Upper lobe of right lung (tissue), 1 donor: ENCODE measurements at places on chromosomes 12 and 14. TPM values are rescaled to one million over a fixed set of nuclear protein-coding genes. Genes with fewer than 3 reads are reported as not detected.

Gene HSP90B1
- 676 TPM for total RNA-seq

DNA sequence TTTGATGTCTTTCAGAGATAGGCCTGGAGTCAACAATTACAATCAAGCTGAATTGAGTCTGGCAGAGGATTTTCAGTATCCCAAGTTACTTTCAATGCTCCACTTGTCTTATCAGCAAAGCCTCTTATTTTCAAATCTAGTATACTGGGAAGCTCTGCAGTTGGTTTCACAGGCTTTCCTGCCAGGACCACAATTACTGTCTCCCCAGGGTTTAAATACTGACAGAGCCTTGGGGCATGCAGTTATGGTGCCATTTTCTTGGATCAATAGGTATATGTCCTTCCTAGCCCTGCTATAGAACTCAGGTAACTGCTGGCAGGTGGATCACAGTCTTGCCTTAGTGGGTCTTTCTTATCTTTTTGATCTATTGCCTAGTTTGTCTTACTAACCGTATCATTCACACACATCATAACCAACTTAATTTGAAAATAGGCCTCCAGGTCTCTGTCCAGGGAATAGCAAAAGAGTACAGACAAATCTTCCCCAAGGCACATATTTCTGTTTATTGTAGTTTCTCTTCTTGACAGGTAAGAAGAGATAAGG, 22.4 kb upstream of the RNU6-8 start:
- no peak for DNase-seq

DNA sequence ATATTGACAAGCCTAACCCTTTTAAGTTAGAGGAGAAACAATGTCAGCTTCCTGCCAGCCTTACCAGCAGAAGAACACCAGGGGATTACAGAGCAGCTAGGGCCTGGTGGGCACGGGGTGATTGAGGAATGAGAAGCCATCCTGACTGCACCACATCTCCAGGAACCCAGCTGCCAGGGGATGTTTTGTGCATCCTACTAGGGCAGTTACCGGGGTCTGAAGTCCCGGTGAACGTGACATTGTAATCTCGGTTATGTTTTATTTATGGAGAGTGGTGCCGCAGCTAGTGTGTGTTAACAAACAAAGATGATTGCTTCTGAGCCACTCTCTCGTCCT, 115.9 kb downstream of the BCL11B start:
- DNase-seq = no peak

DNA sequence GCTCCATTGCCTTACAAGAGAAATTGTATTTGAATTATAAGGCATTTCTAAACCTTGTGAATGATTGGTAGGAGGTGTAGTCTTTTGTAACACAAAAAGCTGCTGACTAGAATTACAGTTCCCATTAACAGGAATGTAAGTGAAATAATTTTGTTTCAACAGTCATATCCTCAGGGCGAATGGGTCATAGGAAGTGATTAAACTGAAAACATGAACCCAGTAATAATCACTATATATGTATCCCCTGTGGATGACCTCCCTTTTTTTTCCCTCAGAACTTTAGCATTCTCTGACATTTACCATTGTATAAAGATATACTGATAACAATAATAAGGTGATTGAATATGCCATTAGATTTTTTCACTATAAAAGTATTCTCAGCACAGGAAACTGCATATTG, 312.3 kb downstream of the ATP23 start:
- DNase-seq = no peak

DNA sequence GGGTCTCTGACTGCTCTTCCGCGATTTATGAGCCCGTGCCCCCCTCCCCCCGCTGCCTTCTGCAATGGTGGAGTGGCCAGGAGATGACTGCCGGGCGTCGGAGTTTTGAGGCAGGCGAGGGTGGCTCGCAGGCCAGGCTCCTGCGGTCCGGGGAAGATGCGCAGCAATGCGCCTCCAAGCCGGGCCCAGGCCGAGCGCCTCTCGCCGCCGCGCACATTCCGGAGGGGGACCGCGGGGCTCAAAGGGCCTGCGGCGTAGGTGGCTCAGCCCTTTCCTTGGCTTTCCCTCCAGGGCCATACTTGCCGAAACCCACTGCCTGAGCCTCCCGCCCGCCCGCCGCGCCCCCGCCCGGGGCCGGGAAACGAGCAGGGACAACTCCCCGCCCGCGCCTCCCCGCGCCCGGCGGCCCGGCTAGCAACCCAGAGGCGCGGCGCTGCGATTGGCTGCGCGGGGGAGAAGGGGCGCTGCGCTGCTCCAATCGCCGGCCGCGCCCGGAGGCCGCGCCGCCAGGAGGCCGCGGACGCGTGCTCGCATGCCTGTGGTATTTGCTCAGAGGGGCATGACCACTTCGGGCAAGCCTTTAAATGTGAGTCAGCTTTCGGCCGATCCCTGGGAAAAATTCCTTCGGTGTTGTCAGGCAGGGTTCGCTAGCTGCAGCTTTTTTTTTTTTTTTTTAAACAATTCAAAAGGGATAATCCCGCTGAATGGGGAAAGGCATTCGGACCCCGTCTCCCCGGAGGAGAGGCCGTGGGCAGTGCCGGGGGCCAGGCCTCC, 157.9 kb upstream of the PARP11 start:
- peak; percentile 95 for DNase-seq

DNA sequence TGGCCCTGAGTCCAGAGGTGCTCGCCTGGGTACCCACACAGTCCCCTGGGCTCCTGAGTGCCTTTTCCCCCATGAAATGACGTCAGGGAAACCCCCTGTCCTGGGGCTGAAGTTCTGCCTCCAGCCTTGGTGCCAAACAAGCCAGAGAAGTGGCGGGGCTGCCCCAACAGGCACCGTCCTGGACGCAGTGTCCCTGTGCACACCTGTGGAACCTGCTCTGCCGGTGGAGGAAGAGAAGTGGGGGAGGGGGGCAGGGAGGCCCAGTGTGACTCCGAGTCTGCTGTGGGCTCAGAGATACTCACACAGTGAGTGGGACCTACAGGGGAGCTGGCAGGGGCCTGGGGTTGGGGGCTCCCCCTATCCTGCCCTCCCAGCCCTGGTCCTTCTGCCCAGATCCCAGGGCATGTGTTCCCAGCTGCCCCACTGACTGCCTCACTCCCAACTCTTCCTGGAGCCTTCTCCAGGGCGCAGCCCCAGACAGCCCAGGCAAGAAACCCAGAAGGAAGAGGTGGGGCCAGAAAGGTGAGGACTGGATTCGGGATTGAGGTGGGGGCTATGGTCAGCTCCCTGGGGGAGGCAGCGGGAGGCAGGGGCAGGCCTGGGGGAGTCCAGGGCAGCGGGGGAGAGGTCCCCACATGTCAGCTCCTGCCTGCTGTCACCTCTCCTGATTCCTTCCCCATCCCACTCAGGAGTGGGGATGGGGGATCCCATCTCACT, 24.7 kb downstream of the CCDC85C start:
- DNase-seq = peak; percentile 91
